ENCODE measurements at places on chromosomes 11 and 22.

- no peak for DNase-seq
These were observed 42.7 kb downstream of the RTL6 start for GRCh38 chr22:44455151-44455962.

GRCh38 chr11:34366522-34366921 is 8.7 kb upstream of the ABTB2 start:
- DNase-seq, result peak; percentile 40

DNA sequence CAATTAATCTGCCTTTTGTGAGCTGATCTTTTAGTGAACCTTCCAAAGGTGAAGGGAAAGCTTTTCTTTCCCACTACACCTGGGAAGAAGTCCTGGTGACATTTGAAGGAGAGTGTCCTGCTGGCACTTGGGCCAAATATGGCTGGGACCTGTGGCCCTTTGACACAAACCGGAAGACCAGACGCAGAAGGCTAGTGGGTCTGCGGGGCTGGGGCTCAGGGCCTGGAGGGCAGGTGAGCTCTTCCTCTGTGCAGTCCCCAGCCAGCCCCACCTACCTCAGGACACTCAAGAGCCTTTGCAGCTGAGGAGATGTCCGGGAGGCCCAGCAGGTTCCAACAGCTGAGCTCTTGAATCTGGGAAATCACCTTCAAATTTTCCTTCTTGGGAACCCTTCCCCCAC is 138.0 kb upstream of the THY1 start:
- DNase-seq, result no peak

DNA sequence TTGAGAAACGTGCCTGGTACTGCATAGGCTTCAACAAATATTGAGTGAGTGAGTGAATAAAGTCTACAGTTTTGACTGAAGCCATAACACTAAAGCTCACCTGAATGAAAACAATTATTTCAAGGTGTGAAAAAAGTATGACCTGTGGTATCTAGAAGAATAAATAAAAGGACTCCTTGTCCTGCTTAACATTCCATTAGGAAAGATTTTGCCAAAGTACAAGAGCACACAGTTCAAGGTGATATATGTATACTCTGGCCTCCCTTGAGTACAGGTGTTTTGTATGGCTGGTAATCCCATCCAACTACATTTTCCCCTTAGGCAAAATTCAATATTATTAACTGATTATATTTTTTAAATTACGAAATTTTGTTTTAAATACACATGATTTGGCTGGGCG is 1.8 kb upstream of the CREBZF start:
- DNase-seq, result no peak

DNA sequence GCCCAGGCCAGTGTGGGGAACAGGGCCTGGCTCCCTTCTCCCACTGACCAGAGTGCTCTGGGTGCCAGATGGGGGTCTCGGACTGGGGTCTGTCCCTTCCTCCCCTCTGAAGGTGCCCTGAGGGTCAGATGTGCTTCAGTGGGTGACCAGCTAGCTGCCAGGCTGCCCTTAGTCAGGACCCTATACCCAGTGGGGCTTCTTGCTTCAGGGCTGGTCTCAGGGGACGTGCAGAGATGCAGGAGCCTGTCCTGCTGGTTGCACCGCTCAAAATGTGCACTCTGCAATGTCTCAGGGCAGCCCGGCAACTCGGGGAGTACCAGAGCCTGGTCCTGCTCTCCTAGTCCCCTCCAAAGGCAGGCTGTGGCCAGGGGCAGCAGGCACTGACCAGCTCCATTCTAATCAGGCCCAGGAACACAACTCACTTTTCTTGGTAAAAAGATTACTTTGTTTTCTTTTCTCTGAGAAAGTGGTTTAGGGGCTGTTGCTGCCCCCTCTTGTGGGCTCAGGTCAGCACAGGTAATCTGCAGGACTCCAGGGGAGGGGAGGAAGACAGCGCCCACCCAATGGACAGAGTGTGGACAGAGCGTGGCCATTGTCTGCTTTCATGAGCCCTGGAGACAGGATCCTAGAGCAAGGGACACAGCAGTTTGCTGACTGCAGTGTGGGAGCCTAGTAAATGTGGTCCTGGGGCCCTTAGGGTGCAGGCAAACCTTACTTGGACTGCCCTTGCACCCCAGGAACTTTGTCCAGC is 80.9 kb downstream of the MED15 start:
- DNase-seq, result no peak

DNA sequence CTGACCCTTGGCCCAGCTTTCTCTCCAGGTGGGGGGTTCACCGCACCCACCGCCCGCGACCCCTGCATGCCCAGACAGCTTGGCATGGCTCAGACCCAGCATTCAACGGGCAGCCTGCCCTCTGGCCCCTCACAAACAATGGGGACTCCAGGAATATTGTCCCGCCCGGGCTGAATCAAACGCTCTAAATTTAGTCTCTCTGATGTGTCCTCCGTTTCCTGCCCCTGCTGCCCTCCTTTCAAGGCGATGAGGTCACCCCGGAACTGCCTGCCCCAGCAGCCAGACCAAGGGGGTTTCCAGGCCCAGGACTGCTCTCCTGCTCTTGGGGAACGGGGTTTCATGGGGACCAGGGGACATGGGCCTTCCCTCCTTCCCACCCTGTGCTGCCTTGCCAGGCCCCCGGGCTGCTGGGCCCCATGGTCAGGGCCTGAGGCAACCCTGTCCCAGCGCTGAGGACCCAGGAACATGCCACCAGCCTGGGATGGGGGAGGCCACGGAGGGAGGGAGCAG is 10.1 kb upstream of the PDGFB start:
- no peak for DNase-seq

DNA sequence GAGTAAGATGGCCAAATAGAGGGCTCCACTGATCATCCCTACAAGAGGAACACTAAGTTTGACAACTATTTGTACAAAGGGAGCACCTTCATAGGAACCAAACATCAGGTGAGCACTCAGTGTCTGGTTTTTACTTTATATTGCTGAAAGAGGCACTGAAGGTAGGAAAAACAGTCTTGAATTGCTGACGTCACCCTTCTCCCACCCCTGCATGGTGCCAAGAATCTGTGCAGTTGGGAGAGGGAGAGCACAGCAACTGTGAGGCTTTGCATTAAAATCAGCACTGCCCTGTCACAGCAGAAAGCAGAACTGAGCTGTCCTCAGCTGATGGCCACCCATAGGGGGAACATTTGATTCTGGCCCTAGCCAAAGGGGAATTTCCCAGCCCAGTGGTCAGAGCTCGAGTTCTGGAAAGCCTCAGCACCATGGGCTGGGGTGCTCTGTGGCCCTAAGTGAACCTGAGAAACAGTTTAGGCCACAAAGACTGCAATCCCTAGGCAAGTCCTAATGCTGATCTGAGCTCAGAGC is 37.9 kb downstream of the PIWIL3 start:
- no peak for DNase-seq

Measured in NCI-H1930 (cell line).